ENCODE measurements at places on chromosomes 2 and 18.

DNA sequence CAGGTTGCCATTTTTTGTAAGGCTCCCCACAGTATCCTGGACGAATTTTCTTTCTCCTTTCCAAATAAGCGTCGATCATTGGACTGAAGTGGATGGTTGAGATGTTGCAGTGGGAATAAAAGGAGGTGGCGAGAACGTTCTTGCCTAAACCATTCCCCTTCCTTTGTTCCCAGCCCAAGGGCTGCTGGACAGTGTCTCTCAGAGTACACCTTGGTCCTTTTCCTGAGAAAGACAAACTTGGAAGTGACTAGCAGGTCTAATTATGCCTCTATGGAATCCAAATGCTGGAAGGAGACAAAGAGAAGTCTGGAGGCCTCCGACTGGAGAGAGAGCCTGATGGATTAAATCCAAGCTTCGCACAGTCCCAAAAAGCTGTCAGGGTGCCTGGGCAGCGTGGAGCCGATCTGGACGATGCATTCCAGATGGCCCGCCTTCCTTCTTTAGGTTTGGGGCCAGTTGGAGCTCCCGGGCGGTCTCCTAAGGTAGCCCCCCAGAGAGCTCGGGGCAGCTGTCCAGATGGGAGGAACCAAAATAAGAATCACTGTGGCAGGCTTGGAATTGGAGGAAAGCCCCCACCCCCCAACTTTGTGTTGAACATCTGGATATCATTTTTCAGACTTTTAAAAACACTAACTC is 186.8 kb downstream of the TMEM247 start:
- no peak for DNase-seq

DNA sequence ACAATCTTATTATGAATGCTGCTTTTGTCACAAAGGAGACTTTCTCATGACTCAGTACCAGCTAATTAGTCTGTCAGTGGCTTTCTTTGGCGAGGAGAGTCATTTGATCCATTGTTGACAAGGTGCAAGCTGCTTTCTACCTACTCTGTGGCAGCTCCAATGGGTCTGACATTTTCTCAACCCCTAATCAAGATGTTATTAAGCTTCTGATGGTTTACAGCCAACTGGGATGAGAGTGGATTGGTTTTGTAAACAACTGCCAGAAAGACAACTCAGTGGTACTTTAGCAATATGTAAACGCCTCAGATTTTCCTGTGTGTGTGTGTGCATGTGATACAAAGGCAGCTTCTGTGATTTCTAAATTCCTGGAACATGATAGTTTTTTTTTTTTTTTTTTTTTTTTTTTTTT is 8.2 kb upstream of the CLIP4 start:
- no peak for DNase-seq

- no peak for DNase-seq
Observed at GRCh38 chr2:4962419-4962818, 729.8 kb upstream of the SOX11 start.

- no peak for DNase-seq
Observed at GRCh38 chr2:178193496-178193822, 853 bp upstream of the OSBPL6 start.

GRCh38 chr2:229873123-229873581 is 48.7 kb downstream of the TRIP12 start:
- no peak for DNase-seq

GRCh38 chr2:175726223-175726622 is 275.8 kb downstream of the LNPK start:
- DNase-seq, result no peak

DNA sequence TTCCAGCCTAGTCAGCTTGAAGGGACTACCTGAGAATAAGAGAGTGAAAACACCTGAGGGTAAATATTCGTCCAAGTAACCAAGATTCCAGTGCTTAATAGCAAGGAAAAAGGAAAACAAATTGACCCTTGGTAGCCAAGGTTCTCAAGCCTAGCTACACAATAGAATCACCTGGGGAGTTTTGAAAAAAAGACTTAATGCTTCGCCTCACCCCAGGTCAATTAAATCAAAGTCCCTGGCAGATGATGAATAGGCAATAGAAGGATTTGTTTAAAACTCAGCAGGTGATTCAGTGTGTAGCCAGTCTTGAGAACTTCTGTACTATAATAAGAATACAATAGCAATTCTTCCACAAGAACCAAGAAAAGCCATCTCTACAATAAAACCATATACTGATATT is 500.2 kb downstream of the XIRP2 start:
- no peak for DNase-seq

Data from T-helper 17 cell (primary cell).